ENCODE measurements at places on chromosomes 1 and 21. TPM values are rescaled to one million over a fixed set of nuclear protein-coding genes. Genes with fewer than 3 reads are reported as not detected.
A peak's percentile ranks its signal among the peaks of the same experiment; 100 is the strongest.

Gene AKR7A3
- 209 TPM for polyA plus RNA-seq

Gene CFHR4
- not detected for polyA plus RNA-seq

- H3K4me1 ChIP-seq: no peaks in the 10 kb centered on the region
- H3K27me3 ChIP-seq: no peaks in the 10 kb centered on the region
- H3K27ac ChIP-seq: no peak overlapping the region
- no peaks in the 10 kb centered on the region for H3K36me3 ChIP-seq
- H3K4me3 ChIP-seq: no peak overlapping the region
- no peak for DNase-seq
Measured at GRCh38 chr21:16022921-16023320, 293.1 kb downstream of the USP25 start.

GRCh38 chr1:171716616-171717015 lies 25.2 kb downstream of the VAMP4 start:
- H3K36me3 ChIP-seq: no peaks in the 10 kb centered on the region
- no peak overlapping the region for H3K27ac ChIP-seq
- no peaks in the 10 kb centered on the region for H3K27me3 ChIP-seq
- no peak overlapping the region for H3K4me3 ChIP-seq

DNA sequence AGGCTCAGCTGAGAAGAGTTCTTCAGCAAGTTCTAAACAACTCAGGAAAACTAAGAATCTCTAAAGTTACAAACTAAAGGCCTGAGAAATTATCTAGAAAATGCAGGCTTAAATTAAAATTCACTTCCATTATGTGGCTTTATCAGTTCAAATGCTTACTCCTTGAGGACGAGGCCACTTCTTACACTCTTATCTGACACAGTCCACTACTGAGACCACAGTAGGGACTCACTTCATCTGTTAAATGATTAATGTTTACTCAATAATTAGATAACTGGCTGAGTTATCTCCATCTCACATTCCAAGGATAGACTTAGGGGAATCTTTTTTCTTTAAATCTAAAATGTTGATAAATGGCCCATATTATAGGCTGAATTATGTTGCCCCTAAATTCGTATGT lies 1.6 kb downstream of the C1orf141 start:
- no peak overlapping the region for H3K27ac ChIP-seq
- no peak overlapping the region for H3K4me3 ChIP-seq
- H3K27me3 ChIP-seq: no peaks in the 10 kb centered on the region
- DNase-seq: no peak
- H3K36me3 ChIP-seq: no peaks in the 10 kb centered on the region

GRCh38 chr1:1430114-1430982 lies 5.1 kb upstream of the VWA1 start:
- H3K27ac ChIP-seq: peak overlapping the region; percentile 96
- no peaks in the 10 kb centered on the region for H3K36me3 ChIP-seq
- no peaks in the 10 kb centered on the region for H3K27me3 ChIP-seq
- H3K4me1 ChIP-seq: peaks cover 9% of the 10 kb centered on the region
- no peak overlapping the region for H3K4me3 ChIP-seq

DNA sequence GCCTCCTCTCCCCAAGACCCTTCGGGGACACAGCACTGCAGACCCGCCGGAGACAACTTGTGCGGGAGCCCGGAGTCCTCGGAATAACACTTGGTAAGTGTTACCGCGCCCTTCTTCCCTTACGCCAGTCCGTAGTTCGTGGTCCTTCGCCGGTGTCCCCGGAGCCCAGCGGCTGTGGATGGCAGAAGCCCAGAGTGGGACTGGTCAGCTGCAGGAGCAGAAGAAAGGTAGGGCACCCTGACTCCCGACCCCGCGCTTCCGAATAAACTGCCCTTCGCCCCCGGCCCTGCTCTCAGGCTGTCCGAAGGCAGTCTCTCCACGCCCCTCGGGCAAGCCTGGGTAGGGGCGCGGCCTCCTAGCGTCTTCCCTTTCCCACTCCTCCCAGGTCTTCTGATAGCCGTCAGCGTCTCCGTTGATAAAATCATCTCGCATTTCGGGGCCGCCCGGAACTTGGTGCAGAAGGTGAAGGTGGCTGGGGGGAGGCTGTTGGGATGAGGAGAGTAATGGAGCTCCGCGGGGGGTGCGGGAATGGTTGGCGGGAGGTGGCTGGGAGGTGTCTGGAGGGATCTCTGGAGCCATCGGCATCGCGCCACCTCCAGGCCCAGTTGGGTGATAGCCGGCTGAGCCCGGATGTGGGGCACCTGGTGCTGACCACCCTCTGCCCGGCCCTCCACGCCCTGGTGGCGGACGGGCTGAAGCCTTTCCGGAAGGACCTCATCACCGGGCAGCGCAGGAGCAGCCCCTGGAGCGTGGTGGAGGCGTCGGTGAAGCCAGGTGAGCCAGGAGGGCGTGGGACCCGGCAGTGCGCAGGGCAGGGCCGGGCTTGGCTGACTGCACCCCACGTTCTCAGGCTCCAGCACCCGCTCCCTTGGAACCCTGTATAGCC lies 4.3 kb downstream of the RUSC1 start:
- no peaks in the 10 kb centered on the region for H3K4me1 ChIP-seq
- DNase-seq: peak; percentile 82
- peak overlapping the region; percentile 97 for H3K27ac ChIP-seq
- peak overlapping the region; percentile 81 for H3K4me3 ChIP-seq

- H3K27me3 ChIP-seq: no peaks in the 10 kb centered on the region
- DNase-seq: no peak
- H3K27ac ChIP-seq: no peak overlapping the region
- no peak overlapping the region for H3K4me3 ChIP-seq
Measured at GRCh38 chr1:172654535-172654934, 4.4 kb upstream of the FASLG start.

GRCh38 chr1:156599811-156600210 lies 1.5 kb downstream of the GPATCH4 start:
- peaks cover 6% of the 10 kb centered on the region for H3K4me1 ChIP-seq
- no peak overlapping the region for H3K27ac ChIP-seq
- no peak overlapping the region for H3K4me3 ChIP-seq
- peak; percentile 3 for DNase-seq
- no peaks in the 10 kb centered on the region for H3K36me3 ChIP-seq
- no peaks in the 10 kb centered on the region for H3K27me3 ChIP-seq

DNA sequence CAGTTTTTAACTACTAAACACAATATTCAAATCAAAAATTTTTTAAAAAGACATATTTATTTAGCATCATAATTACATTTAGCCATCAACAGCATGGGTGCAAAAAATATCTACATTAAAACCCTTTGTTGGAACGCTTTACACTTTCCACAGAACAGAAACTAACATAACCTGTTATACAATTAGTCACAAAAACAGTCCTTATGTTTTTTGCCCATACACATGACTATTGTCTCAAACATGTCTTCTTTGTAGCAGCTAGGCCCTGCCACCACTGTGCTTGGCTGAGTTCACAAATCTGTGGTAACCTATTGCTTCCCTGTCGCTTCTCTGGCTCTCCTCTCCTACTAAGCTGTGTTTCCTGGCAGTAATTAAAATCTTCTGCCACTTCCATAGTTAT lies 1350.0 kb upstream of the ADGRL2 start:
- H3K27me3 ChIP-seq: no peaks in the 10 kb centered on the region
- no peak for DNase-seq
- no peak overlapping the region for H3K27ac ChIP-seq
- no peaks in the 10 kb centered on the region for H3K36me3 ChIP-seq

Gene RGS13
- 0.70 TPM for polyA plus RNA-seq

DNA sequence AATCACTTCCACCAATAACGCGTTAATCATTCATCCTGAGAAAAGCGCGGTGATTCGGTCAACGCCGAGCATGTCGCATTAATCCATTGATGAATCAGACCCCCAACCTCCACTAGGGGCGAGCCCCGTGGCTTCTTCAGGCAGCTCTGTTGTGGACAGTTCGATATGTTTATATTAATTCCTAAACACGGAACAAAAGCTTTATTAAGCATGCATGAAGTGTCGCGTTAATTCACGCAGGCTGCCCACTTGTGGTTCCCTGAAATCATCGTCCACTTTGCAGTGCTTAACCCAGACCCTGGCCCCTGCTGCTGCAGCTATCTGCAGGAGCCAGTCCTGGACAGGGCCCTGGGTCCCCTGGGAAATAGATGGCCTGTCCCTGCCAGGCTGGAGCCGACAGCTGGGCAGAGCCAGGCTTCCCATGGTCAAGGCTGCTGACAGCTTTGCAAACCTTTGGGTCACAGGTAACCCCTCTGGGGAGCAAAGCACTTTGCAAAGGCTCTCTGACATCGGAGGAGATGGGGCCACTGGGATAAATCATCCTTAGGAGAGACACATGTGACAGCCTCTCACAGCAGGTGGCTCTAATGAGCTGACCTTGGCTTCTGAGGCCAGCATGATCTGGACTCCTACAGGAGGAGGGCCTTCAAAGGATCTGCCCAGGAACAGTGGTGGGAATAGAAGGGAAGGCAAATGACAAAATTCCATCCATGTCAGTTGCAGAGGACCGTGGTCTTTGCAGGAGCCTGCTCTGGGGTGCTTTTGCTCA lies 137.0 kb upstream of the AJAP1 start:
- H3K4me1 ChIP-seq: peaks cover 13% of the 10 kb centered on the region
- no peaks in the 10 kb centered on the region for H3K36me3 ChIP-seq
- H3K27me3 ChIP-seq: no peaks in the 10 kb centered on the region
- H3K27ac ChIP-seq: no peak overlapping the region
- no peak overlapping the region for H3K4me3 ChIP-seq

DNA sequence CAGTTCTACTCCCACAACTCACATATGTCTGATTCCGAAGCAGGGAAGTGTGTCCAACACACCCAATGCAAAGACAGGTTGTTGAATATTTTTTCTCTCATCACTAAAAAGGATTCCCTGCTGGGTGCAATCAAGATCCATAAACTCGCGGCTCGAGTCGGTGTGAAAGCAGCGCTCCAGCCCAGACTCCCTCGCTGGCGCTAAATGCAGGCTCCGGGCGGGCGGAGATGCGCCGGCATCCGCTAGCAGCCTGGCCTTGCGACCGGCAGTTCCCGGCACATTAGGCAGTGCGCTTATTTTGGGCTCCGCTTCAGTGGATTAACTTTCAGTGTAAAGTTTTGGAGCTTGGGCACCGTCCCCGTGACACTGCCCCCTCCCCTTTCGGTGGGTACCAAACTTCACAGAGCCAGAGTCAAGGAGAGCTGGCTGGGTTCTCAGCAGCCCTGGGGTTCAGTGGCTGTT lies 87.7 kb upstream of the POU3F1 start:
- DNase-seq: no peak
- no peaks in the 10 kb centered on the region for H3K36me3 ChIP-seq
- H3K4me3 ChIP-seq: no peak overlapping the region
- H3K27me3 ChIP-seq: no peaks in the 10 kb centered on the region
- no peak overlapping the region for H3K27ac ChIP-seq

GRCh38 chr1:13956393-13956792 lies 256.4 kb downstream of the PRDM2 start:
- peaks cover 3% of the 10 kb centered on the region for H3K27me3 ChIP-seq
- no peak for DNase-seq
- H3K27ac ChIP-seq: no peak overlapping the region
- H3K4me1 ChIP-seq: no peaks in the 10 kb centered on the region

DNA sequence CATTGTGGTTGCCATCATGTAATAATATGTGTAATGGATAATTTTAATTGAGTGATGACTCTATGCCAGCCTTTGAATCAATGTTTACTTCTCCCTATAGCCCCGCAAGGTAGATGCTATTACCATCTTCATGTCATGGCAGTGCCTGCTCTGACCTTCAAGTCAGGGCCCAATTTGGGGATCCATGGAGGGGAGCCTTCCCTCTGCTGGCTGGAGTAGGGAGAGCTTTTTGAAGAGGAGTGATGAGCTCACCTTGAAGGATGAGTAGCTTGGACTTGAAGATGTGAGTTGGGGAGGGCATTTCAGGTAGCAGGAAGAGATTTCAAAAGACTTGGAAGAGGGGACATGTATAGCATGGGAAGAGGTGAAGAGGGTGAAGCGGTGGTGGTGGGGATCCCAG lies 189.2 kb downstream of the FOXD2 start:
- H3K4me1 ChIP-seq: no peaks in the 10 kb centered on the region
- H3K4me3 ChIP-seq: no peak overlapping the region
- no peak overlapping the region for H3K27ac ChIP-seq
- no peaks in the 10 kb centered on the region for H3K36me3 ChIP-seq
- H3K27me3 ChIP-seq: no peaks in the 10 kb centered on the region

Gene WDR77
- 15.2 TPM for polyA plus RNA-seq

GRCh38 chr1:35557118-35557610 lies at the start of gene KIAA0319L:
KIAA0319L (minus strand) TSS chr1:35557403; CDS start chr1:35554491, 2,912 bp downstream.
- peak; percentile 88 for DNase-seq
- peaks cover 39% of the 10 kb centered on the region for H3K4me1 ChIP-seq
- H3K36me3 ChIP-seq: no peaks in the 10 kb centered on the region
- H3K27me3 ChIP-seq: no peaks in the 10 kb centered on the region
- peak within 1 kb of the TSS; percentile 99 for H3K27ac ChIP-seq

DNA sequence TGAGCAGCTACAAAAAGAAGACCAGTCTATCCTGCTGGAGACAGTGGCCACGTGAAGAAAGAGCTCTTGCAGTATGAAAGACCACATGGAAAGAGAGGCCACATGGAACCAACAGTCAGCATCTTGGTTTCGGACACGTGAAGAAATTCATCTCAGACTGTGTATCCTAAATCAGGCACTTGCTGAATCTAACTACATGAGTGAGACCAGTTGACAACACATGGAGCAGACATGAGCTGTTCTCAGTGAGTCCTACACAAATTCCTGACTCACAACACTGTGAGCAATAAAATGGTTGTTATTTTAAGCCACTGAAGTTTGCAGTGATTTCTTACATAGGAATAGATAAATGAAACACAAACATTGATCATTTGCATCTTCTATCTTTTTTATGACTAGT lies 2.4 kb upstream of the TAF1A start:
- H3K4me3 ChIP-seq: no peak overlapping the region
- no peaks in the 10 kb centered on the region for H3K36me3 ChIP-seq
- DNase-seq: no peak
- H3K4me1 ChIP-seq: peaks cover 9% of the 10 kb centered on the region
- H3K27me3 ChIP-seq: no peaks in the 10 kb centered on the region

DNA sequence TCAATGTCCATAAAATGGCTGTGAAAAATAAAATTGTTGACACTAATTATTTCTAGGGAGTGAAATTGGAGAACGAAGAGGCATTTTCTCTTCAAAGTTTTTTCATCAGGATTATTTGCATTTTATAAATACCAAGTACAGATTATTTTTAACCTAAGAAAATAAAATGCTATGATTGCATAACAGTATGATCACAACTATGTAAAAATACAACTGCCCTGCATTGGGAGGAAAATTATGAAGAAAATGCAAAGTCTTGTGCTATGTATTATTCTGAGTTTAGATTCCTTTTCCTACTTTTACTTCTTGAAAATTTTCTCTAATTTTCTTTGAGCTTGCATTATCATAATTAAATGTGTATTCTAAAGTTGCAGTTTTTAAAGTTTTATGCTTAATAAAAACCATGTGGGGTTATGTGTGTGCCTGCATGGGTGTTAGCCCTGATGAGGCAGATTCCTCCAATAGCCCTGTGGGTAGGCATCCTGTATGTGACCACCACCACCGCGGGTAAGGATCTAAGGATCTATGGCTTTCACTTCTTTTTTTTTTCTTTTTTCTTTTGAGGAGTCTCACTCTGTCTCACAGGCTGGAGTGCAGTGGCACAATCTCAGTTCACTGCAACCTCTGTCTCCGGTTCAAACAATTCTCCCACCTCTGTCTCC lies 24.7 kb downstream of the STX6 start:
- H3K4me3 ChIP-seq: no peak overlapping the region
- DNase-seq: no peak
- H3K36me3 ChIP-seq: peaks cover 5% of the 10 kb centered on the region
- no peaks in the 10 kb centered on the region for H3K27me3 ChIP-seq
- no peak overlapping the region for H3K27ac ChIP-seq
